Inflammatory macrophage (primary cell): ENCODE measurements at places on chromosomes 13 and 19.
A peak's percentile ranks its signal among the peaks of the same experiment; 100 is the strongest.

DNA sequence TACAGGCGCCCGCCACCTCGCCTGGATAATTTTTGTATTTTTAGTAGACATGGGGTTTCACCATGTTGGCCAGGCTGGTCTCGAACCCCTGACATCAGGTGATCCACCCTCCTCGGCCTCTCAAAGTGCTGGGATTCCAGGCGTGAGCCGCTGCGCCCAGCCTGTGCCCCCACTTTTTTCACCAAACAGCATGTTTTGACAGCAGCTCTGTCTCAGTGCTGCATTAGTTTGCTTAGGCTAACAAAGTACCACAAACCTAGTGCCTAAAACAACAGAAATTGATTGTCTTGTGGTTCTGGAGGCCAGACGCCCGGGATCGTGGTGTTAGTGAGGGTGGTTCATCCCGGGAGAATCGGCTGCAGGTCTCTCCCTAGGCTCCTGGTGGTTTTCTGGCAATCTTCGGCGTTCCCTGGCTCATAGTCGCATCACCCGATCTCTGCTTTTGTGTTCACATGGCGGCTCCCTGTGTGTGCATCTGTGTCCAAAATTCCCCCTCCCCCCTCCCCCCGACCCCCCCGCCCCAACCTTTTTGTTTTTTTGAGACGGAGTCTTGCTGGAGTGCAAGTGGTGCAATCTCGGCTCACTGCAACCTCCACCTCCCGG lies 30.0 kb downstream of the MYH14 start:
- DNase-seq, result no peak

DNA sequence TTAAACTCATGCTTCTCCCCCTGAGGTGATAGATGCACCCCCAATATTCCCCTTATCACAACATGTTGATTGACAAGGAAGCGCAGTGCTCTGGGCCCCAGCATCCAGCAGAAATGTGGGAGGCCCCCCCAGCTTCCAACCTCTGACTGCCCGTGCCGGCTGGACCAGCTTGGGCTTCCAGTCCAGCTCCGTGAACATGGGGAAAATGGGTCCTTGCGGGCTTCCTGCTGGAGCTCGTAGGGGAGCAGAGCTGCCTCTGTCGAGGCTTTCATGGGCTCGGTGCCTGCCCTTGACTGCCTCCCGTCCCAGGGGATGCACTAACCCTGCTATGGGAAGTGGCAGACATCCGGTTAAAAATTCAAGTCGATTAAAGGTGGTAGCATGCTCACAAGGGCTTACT lies 188.9 kb downstream of the COL4A1 start:
- DNase-seq, result no peak

DNA sequence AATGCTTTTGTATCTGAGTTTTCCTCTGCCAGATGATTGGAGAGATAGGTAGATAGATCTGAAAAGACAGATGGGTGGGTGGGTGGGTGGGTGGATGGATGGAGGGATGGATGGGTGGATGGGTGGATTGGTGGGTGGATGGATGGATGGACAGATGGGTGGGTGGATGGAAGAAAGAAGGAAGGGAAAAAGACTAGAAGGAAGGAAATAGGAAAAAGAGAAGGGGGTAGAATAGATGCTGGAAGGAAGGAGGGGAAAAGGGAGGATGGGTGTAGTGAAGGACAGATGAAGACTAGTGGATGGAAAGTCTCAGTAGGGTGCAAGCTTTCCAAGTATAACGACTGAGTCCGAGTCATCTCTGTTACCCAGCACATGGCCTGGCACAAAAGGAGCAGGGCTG lies 19.0 kb upstream of the FBL start:
- DNase-seq, result no peak

DNA sequence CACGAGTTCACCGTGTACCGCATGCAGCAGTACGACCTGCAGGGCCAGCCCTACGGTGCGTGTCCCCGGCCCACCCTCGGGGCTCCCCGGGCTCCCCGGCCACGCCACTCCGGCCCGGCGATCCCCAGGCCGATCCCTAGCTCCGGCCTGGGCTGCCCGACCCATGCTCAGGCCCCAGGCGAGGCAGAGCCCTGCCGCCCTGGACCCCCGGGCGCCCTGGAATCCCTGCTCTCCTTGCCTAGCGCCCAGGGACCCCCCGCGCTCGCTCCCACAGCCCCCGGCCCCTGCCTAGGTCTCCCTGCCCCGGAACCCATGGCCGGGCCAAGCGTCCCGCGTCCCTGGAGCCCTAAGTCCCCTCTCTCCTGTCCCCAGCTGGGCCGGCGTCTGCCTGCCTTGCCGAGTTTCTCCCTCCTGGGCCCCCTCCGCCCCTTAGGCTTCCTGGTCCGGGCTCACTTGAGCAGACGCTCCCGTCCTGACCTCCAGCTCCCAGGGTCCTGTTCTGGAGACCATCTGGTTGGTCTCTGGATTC lies 494 bp downstream of the NCLN start:
- DNase-seq, result no peak

DNA sequence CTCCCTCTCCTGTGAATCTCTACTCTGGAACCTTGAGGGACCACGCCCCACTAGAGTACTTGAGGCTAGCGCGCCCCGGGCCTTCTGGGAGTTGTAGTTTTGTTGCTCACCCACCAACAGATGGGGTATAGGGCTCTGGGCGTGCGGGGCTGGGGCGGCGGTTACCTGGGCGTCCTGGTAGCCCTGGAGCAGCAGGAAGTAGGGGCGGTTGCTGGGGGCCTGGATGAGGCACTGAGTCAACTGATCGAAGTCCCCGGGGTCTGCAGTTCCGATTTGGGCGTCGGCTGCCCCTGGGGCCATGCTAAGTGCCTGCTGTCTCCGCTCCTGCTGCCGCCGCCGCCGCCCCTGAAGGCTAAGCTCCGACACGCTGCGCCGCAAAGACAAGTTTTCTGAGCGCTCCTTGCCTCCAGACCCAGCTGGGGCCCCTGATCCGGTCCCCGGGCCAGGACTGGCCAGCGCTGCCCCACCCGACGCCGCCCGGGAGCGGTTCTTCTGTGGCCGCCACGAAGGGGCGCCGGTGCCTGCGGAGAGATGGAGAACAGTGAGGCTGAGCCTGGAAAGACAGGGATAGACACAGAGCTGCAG lies 5.3 kb downstream of the RASIP1 start:
- DNase-seq, result no peak

- no peak for DNase-seq
Measured at GRCh38 chr13:54999399-54999907, 1970.8 kb downstream of the OLFM4 start.

- no peak for DNase-seq
Measured at GRCh38 chr13:102983496-102983895, 82.7 kb downstream of the SLC10A2 start.

DNA sequence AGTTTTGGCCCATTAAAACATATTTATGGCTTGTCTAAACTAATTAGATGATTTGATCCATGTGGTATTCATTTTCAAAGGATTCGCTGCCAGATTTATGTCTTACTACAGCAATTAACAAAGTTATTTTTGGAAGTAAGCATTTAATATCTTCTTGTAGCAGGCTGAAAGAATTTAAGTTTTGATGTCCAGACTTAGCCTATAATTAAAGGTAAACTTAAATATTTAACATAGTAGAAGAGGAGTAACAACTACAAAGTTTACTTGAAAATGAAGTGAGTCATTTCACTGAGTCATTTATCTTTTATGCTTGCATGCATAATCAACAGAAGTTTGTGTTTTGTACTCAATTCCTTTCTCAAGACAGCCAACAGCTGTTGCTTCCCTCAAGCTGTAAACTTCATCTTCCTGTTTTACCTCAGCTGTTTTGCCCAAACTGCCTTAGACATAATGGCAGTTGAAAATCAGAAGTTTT lies 58.1 kb downstream of the EDNRB start:
- DNase-seq, result peak; percentile 11

- no peak for DNase-seq
Measured at GRCh38 chr19:35459414-35460082, 11.5 kb downstream of the FFAR2 start.
